Fibroblast of villous mesenchyme (primary cell): ENCODE measurements at places on chromosomes 2 and 18. TPM values are rescaled to one million over a fixed set of nuclear protein-coding genes. Genes with fewer than 3 reads are reported as not detected.
A peak's percentile ranks its signal among the peaks of the same experiment; 100 is the strongest.

DNA sequence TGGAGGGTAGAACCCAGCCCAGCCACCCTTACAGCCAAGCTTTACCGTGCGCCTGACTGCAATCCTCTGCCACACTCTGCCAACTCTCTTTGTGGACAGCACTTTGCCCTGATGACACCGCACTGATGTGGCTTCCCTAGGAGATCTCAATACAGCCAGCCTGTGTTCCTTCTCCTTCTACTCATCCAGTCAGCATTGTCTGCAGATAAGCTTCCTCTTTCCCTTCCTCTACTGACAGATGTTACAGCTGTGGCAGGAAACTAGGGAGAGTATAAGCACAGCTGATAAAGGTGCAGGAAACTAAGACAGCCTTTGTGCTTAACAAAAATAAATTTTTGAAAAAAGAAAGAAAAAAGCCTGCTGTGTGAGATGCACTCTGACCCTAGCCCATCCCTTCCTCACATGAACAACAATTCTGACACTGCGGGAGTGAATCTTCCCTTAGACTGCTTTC lies 25.0 kb downstream of the CEP68 start:
- DNase-seq: no peak

GRCh38 chr2:211085056-211085680 lies 528.8 kb downstream of the CPS1 start:
- DNase-seq: peak; percentile 6

- no peak for DNase-seq
Observed at GRCh38 chr2:151193576-151193975, 68.1 kb downstream of the RBM43 start.

- peak; percentile 67 for DNase-seq
Observed at GRCh38 chr18:48022531-48023329, 92.3 kb upstream of the SMAD2 start.

- no peak for DNase-seq
Observed at GRCh38 chr2:53021828-53022227, 745.8 kb upstream of the CHAC2 start.

DNA sequence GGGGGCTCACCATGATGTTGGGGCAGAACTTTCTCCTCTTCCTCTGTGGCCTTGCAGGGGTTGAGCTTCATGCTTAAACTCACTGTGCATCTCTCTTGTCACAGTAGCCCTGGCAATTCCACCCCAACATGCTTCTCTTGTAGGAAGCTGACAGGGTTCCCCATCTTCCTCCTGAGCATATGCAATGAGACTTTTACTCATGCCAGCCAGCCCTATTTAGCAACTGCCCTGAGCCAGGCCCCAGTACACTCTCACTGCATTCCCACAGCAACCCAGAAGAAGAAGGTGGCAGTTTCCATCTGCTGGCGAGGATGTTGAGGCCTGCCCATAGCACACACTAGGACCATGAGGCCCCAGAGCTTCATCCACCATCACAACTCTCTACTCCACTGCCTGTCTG lies 72.2 kb upstream of the TEX51 start:
- no peak for DNase-seq

- no peak for DNase-seq
Observed at GRCh38 chr2:189066037-189066436, 91.9 kb downstream of the COL3A1 start.

- no peak for DNase-seq
Observed at GRCh38 chr2:111149882-111150455, 29.3 kb downstream of the BCL2L11 start.

- DNase-seq: no peak
Observed at GRCh38 chr2:121570036-121570666, 39.5 kb downstream of the RNU4ATAC start.

- no peak for DNase-seq
Observed at GRCh38 chr18:58046093-58046793, 2.2 kb downstream of the NEDD4L start.

Gene CAPN14
- total RNA-seq: under 0.01 TPM in 2 replicates

Gene UGT1A4
- not detected in 2 replicates for total RNA-seq

Gene QPCT
- 27.1 and 47.5 TPM in 2 replicates for total RNA-seq

Gene CCDC121
- total RNA-seq: 1.3 and 1.9 TPM in 2 replicates

Gene ANKRD30B
- 0.86 and 1.9 TPM in 2 replicates for total RNA-seq
